ENCODE measurements at places on chromosomes 5 and 9. TPM values are rescaled to one million over a fixed set of nuclear protein-coding genes. Genes with fewer than 3 reads are reported as not detected.

DNA sequence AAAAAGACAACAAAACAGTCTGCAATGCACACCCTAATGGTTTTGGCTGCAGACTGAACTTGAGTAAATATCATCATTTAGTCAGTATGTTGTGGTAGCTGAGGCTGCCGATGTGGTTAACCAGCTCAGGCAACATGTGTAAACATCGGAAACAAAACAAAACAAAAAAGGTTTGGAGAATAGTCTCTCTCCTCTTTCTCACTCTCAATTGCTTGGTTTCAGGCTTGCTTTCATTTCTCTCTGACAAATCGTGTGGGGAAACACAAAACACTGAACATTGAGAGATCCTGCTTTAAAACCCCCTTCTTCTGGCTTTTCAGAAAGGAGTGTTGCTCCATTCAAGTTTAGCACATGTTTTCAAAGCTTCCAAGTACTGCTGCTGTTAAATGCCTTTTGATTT, 453.3 kb downstream of the BNC2 start:
- no peak for DNase-seq

DNA sequence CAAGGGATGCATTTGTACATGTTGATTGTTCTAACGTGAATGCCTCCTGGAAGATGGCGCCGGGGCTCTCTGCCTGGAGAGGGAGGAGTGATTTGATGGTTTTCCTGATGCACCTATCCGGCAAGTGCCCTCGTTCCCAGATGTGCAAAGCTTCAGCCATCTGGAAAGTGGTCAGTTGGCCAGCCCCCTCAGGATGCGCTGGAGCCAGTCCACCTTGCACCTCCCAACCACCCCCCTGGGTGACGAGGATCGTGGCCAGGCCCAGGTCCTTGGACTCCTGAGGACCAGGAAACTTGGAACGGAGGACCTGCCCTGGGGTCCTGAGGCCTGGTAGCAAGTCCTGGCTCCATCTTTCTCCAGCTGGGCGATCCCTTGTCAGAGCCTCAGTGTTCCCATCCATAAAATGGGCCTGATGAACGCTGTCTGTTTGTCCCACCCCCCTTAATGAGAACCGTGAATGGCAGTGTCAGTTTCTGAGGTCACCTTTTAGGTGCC, 23.6 kb upstream of the RNU6ATAC start:
- peak; percentile 43 for DNase-seq

GRCh38 chr5:1111241-1111726, 579 bp downstream of the SLC12A7 start:
- peak; percentile 68 for DNase-seq

DNA sequence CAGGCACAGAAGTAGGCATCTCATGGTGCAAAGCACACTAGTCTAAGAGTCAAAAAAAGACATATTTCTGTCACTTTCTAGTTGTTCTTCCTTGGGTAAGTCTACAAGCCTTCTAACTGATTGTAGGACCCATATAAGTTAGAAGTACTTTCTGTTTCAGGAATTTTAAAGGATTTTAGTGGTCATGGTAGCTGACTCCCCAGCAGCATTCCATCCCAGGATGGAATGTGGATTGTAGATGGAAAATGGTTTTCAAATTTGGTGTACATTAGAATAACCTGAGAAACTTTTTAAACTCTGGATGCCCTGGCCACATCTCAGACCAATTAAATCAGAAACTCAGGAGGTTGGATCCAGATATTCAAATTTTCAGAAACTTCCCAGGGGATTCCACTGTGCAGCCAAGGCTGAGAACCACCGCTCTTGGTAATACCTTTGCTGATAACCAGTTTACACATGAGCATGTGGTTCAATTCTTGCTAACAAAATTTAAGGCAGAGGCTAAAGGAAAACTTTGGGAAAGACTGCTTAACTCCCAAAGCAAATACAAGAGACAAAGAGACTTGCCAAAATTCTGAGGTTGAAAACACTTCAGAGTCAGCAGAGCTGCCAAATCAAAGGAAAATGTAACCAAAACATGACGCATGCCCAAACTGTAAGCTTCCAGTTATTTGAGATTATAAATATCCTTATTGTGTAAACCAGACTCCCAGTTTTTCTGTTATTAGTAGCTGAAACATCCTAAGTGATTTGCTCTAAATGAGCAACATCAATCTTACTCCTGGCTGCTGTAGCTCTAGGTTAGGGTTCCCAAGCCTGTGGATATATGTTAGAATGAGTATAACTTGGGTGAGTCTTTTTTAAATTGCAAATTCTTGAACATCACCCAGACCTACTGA, 145.4 kb upstream of the MTAP start:
- DNase-seq, result no peak

DNA sequence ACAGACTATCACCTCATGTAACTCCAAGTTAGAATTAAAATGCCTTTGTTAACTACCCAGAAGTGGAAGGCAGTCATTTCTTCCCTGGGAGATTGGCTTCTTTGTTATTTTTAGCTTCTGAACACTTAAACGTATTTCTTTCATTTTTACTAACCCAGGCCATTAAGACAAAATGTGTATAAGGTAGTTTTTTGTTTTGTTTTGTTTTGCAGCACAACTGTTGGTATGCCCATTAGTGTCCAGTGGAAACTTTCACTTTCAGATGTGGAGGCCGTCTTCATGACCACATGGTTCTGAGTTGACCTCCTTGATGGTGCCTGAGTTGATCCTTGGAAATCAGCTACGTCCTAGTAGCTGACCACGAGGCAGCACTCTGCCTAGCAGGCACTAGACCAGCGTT, 264.6 kb upstream of the ZNF608 start:
- no peak for DNase-seq

The ASS1 gene
- total RNA-seq, result 24.5 TPM

The ZBTB34 gene
- 2.4 TPM for total RNA-seq

- DNase-seq, result no peak
Measured at GRCh38 chr9:134123764-134124128, 12.1 kb upstream of the WDR5 start.

The AHRR gene
- 0.34 TPM for total RNA-seq

- DNase-seq, result no peak
Measured at GRCh38 chr9:11973011-11973410, 720.2 kb upstream of the TYRP1 start.
